ENCODE measurements at places on chromosomes 1 and 21.

DNA sequence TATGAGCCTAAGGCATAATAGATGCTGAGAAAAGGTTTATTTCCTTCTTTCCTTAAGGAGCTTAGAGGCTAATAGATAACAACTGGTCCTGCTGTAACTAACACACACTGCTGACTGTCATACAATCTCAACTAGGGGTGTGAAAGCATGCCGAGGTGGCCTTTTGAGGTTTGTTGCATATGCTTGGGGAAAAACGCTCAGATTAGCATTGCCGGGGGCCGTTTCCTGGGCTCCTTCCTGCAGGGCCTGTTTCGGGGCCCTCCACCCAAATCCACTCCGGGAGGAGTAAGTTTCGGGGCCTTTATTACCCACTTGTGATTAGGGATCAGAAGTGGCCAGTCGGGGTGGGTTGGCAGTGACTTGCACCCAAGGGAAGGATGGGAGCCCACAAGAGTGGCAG is 27.2 kb upstream of the RCSD1 start:
- no peak for DNase-seq

DNA sequence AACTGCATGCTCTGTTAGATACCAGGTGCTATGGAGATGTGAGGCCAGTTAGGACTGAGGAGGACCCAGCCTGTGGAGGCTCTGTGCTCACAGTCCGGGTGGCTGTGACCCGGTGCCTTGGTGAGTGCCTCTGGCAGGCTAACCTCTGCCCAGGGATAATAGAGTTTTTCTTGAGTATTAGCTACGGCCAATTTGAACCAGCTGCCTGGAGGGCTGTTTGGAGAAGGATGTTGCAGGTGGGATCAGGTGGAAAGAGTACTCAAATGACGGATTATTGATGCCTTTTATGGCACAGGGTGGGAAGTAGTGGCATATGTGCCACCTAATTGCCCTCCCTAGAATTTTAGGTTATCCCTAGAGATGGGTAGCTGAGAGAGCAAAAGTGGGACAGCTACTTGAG is 182.7 kb downstream of the GRIK3 start:
- no peak for DNase-seq

DNA sequence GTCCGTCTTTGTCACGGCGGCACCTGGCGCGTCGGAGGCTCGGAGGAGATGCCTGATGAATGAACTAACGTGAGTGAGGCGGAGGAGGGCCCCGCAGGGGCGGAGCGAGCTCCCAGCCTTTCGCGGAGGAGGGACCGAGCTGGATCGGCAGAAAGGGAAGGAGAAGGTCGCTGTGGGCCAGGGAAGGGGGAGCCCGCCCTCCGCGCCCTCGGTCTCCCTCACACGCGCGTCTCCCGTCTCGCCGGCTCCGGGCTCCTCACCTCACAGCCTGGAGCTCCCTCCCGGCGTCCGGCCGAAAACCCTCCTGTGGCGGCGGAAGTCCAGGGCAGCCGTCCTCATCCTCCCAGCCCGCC is 519 bp downstream of the ZNF496 start:
- DNase-seq = peak; percentile 32

DNA sequence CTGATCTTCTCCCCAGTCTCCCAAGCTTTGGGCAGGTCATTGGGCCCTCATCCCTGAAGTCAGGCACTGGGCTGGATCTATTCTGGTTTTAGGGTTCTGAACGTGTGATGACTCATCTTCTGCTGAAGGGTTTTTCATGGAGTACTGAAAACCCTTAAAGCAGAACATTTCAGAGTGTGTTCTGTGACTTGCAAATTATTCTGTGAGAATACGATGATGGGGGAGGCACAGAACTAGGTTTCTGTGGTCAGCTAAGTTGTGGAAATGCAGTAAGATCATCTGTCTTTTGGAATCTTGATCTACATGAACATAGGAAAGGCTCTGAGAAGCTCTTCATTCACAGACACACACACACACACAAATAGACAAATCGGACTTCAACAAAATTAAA is 46.2 kb downstream of the NAV1 start:
- DNase-seq = no peak

- no peak for DNase-seq
Observed at GRCh38 chr1:196609370-196609737, 1.1 kb upstream of the KCNT2 start.

DNA sequence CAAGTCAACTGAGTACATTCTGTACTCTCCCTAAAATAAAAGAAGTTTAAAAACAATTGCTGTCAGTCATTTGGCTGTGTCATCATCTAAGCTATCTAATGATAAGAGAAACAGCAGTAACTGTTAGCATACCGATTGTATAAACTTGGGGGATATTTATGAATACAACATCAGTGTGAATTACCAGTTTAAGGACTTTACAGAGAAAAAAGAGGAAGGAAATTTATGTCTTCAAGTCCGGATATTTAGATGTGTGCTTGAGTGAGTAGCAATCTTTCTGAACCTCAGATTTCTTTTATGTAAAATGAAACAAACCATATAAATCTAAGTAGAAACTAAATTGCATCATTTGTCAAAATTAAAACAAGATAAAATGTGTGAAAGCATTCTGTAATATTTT is 1557.0 kb downstream of the MRPL39 start:
- DNase-seq = no peak

- no peak for DNase-seq
Observed at GRCh38 chr1:15459771-15460707, 3.5 kb downstream of the CELA2A start.

GRCh38 chr1:248914796-248915381 is 8.9 kb downstream of the PGBD2 start:
- DNase-seq = peak; percentile 82

GRCh38 chr1:151370211-151370911 is 2.1 kb downstream of the SELENBP1 start:
- DNase-seq = no peak

GRCh38 chr1:84415396-84415795 is 17.1 kb downstream of the DNASE2B start:
- DNase-seq = no peak

GRCh38 chr1:62268315-62268714 is 50.9 kb downstream of the KANK4 start:
- DNase-seq = no peak

- no peak for DNase-seq
Observed at GRCh38 chr1:70675737-70676156, 264.7 kb downstream of the CTH start.

GRCh38 chr1:9434247-9435152 is 104.8 kb upstream of the SLC25A33 start:
- DNase-seq = no peak

DNA sequence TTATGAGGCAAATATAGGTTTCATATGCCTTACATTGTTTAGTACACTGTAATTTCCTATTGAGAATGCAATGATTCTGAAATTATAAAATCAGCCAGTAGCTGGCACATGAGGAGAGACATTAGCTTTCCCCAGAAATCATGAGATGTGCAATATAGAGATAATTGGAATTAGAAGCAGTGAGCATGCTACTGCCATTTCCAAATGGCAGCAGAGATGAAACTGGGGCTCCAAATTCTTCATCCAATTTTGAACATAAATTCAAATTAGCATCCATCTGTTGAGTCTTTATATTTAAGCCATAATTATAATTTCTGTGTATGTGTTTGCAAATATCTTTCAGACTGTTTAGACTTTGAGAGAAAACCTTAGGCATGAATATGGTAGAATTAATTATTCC is 28.8 kb downstream of the PTGER3 start:
- DNase-seq = no peak

DNA sequence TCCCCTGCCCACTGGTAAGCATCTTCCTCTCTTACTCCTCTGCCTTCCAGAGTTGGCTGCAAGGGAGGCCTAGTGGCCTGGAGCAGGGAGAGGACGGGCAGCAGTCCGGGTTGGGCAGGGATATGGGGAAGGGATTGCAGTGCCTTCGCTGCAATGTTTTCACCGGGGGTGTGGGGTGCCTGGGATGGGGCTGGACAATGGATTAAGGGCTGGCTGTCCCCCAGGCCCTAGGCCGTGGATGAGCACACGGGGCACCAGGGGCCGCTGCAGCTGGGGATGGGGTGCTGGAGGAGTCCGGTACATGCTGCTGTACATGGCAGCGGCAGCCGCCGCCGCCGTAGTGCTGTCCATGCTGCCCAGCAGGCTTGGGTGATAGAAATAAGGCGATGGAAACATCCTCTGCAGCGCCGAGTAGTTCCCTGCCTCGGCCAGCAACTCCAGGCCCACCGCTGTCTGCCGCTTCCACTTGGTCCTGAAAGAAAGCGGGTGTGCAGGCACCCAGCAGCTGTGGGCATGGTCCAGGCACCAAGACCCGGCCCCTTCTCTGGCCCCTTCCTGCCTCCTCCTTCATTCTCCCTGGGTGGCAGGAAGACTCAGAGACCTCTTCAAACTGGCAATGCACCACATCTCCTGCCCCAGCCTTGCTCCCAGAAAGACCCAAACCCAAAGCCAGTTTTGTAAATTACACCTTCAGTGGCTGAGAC is 4.8 kb downstream of the BARHL2 start:
- no peak for DNase-seq

DNA sequence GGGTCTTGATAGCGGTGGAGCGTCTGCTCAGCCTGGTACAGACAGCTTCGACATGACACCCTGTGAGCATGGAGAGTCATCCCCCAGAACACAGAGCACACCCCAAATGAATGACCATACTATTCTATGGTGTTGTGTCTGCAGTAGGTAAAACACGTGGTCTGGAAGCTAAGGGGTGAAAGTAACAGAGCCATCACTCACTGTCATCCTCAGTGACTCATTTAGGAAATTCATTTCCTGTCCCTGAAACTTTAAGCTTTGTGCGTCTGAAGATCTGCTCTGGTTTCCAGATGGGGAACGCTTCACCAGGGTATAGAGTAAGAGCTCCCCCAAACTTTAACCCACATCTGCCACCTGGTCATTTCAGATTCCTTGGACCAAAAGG is 94.8 kb upstream of the DISP3 start:
- DNase-seq = no peak

GRCh38 chr1:181119093-181119989 is 30.8 kb downstream of the IER5 start:
- DNase-seq = no peak

- no peak for DNase-seq
Observed at GRCh38 chr1:43781574-43781973, 74.2 kb downstream of the ST3GAL3 start.

DNA sequence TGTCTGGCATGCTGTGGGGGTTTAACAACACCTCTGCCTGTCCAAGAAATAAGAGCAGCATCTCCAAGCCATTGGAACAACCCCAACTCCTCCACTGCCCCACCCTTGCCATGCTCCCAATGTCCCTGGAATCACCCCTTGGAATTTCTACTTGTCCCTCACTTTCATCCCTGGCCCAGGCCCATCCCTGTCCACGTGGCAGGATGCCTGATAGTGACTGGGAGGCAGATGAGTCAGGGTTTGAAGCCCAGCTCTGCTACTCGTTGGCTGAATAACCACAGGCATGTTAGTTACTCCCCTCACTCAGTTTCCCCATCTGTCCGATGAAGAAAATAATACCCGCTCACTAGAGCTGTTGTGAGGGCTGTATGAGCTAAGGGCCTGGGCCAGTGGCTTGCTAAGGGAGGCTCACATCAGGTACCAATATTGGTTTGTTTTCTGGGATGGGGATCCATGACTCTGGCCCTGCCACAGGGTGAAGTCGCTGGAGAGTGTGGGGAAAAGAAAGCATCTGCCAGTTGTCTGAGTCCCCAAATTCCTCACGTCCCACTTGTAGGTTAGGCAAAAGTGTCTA is 99.4 kb upstream of the TLR5 start:
- no peak for DNase-seq

DNA sequence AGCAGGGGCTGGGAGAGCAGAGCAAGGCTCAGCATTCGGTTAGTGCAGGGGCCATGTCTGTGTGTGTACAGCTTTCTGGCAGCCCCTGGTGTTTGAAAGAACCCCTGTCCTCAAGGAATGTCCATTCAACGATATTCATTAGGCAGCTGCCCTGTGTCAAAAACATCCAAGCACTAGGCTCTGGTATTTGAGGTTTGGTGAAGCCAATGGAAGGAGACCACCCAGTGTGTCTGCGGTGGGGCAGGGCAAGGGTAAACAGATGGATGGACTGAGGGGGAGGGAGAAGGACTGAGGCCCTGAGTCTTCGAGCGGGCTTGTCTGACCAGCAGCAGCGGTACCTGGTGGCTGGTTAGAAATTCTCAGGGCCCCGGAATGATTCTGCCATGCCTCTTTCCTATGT is 155.6 kb upstream of the KLHDC7A start:
- DNase-seq = no peak

GRCh38 chr1:12314333-12314903 is 84.6 kb downstream of the VPS13D start:
- no peak for DNase-seq

DNA sequence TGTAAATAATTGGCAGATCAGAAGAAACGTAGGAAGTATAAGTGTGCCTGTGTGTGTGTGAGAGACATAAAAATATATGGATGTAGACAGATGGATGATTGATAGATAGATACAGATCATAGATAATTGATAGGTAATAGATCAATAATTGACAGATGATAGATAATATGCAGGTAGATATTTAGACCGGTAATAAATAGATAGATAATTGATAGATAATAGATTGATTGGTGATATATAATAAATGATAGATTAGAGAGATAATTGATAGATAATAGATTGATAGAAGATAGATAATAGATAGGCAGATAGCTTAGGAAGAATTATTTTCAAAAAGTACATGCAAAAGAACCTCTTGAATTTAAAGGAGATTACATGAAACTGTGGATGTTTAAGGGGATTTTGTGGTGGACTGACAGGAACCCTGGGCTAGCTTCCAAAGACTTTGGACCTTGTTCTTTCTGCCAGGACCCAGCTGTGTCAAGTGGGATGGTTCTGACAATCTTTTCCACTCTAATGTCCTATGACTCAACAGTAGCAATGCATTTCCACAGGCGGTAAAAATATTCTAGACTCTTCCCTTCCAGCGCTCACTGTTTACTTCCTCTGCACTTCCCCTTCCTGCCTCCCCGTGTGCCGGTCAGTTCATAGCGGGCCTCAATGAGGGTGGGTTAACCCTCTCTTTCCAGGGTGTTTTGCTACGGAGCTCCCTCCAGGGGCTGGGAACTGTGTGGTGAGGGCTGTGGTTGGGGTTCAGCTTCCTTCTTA is 39.4 kb downstream of the KCNJ15 start:
- no peak for DNase-seq

DNA sequence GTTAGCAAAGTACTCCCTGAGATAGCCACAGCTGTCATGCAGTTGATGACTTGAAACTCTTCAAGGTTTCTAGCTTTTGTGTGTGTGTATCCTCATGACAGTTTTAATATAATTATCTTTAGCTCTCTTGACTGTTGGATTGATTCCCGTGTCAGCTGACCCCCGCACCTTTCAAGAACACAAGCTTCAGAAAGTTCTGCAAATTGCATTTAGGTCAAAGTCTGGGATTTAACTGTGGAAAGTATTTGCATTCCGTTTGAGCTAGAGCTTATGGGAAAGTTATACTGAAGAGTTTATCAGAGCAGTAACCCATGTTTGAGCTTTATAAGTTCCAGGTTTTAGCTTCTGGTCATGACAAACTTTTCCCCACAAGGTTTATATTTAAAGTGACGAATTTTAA is 380.1 kb upstream of the CHRM3 start:
- DNase-seq = no peak

DNA sequence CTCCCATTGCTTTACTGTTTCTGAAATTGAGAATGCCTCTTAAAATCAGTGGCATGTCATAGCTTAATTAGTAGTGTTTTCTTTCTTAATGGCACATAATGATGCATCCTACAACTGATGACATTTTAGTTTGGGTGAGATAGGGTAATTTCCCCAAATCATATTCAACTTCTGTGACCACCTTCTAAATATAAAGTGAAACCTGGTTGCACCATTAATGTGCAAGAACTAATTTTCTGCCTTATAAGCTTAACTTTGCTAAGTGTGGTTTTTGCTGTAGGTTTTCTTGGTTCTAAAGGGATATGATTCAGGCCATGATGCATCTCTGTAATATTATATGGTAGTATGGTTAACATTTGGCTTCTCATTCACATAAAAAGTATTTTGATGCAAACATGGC is 8.9 kb downstream of the POGK start:
- DNase-seq = no peak
